Adrenal gland (tissue), 19 donors: ENCODE measurements at places on chromosomes 7 and 10.

GRCh38 chr10:11147722-11148121 is 130.1 kb downstream of the CELF2 start:
- DNase-seq: peak; percentile 26

GRCh38 chr10:47147186-47147585 is 152.8 kb upstream of the GDF10 start:
- DNase-seq: no peak

DNA sequence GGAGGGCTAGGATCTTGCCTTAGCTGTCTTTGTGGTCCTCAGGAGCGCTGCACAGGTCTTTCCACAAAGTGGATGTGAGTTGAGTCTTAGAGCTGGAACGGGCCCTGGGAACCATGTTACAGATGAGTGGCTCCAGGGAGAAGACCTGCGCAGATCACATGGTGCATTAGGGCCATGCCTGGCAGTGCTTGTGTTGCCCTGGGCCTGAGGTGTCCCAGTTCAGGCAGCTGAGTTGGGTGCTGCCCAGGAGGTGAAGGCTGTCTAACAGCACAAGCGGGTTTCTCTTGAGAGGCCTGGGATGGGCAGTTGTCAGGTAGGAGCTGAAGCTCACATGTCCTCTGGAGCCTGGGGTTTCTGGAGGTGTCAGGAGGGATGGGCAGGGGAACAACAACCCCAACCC is 33.7 kb upstream of the ANKRD2 start:
- DNase-seq: no peak

GRCh38 chr7:69953136-69954067 is 355.1 kb downstream of the AUTS2 start:
- DNase-seq: no peak

GRCh38 chr10:6144406-6145165 is 55.8 kb downstream of the RBM17 start:
- peak; percentile 86 for DNase-seq

DNA sequence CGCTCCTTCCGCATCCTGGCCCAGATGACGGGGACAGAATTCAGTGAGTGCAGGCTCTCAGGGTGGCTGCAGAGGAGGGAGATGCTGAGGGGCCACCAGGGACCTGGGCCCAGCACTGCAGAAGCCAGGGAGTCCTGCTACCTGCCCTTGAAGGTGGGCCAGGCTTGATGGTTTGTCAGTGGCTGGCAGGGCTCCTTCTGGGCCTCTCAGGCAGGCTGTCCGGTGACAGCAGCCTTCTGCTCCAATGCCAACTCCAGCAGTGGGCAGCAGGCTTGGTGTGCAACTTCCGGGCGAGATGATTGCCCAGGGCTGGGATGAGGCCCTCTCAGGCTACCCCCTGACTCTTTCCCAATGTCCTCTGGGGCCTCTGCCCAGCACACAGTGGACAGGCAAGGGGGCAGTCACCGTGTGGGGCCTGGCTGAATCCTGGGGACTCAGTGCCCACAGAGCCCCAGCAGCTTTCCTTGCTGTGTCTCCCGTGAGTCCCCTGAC is 23.8 kb downstream of the LDB3 start:
- no peak for DNase-seq

DNA sequence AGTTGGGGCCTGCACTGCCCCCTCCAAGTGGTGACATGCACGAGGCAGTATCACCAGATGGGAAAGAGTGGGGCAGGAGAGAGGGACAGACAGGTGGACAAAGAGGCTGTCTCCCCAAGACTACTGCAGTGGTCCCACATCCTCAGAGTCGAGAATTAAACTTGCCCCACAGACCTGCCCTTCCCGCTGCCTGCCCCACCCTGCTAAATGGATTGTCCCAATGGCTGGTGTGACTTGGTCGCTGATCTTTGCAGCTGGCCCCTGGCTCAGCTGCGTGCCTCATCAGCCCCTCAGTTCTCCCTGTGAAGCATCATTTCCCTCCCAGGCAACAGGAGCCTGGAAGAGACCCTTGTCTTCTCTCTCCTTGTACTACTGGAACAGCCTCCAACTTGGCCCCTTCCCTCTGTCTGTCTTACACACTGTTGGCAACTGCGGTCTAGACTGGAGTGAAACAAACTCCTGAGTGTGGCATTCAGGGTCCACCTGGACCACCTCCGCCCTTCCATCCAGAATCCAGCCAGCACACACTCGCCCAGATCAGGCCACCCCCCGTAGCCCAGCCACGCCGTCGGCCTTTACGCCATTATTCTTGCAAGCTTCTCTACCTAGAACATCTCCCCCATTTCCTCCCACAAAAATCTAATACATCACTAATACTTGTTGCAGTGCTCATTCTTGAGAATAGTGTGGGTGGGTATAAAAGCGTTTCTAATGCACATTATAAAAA is 275.1 kb downstream of the CELF2 start:
- no peak for DNase-seq

DNA sequence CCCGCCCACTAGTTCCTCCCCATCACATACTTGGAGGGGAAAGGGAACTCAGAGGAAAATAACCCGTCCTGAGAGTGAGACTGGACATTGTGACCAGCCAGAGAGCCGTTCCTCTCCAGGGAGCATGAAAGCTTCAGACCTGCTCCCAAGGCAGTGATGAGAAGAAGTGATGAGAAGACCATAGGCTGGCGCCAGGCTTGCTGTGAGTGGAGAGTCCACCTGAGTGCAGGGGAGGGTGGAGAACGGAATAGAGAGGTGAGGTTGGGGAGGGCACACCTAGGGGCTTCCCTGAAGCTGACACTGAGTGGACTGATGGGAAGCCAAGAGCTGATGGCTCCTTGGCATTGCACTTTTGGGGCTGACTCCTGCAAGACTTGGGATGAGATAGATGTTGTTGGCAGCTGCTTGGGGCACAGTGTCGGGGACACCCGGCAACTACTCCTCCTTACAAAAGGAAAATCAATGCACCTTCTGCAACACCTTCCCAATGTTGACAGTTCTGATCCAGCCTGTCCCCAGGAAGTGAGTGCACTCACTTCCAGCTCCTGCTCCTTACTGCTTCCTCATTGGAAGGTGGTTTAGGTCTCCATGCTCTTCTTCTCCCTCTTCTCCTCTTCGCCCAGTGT is 79.4 kb downstream of the EMX2 start:
- peak; percentile 11 for DNase-seq

DNA sequence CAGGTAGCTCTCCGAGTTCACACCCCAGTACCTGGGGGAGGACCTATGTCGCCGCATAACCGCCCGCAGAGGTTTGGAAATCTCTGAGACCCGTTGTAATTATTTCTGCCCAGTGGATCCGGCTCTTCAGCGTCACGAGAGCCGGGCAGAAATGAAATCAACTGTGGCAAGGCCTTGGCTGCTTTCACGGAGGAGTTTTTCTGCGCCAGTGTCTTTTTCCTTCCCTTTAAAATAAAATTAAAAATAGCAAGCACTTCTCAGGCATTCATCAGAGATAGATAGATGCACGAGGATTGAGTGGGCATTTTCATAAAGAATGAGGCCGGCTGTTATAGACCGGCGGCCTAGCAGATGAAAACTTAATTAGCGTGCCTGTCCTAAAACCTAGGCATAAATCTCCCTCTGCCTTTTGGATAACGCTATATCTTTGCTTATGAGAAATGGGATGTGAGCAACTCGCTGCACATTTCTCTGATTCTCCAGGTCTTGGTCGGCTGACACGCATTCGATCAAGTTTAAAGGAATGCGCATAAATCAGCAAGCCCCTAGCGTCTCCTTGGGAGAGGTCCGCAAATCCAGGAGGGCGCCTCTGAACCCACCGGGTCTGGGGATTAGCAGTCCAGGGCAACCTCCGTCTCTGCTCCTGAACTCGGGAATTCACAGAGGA is 6.4 kb downstream of the HOXA13 start:
- no peak for DNase-seq

- DNase-seq: no peak
Measured at GRCh38 chr7:7114575-7115291, 67.6 kb upstream of the C1GALT1 start.

GRCh38 chr10:64731016-64731415 is 1209.8 kb downstream of the REEP3 start:
- DNase-seq: no peak

GRCh38 chr10:63670291-63670898 is 149.2 kb downstream of the REEP3 start:
- DNase-seq: no peak

- no peak for DNase-seq
Measured at GRCh38 chr10:12181065-12181775, 14.5 kb downstream of the NUDT5 start.

- DNase-seq: no peak
Measured at GRCh38 chr7:137434946-137435345, 91.4 kb upstream of the PTN start.

DNA sequence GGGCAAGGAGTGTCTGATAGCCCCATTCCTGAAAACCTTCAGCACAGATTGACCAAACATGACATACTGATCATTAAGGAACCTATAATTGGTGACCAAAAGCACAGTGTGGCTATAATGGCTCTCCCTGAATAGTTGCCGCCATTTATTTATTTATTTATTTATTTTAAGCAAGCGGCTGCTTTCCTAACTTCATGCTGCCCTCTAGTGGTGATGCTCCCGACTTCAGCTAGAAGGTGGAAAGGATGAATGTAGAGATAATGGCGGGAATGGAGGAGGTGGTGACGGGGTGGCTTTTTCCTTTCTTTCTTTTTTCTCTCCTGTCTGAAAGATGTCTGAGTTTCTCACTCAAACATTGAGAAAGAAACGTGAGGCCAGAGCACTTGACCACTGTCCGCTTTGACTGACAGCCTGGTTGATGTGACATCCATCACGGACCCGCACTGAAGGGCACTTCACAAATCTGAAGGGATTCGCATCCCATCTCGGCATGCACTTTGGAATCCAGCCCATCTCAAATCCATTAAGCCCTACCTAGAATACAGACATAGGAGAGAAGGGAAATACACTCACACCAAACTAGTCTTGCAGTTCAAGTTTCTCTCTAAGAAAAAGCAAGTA is 1090.1 kb downstream of the KCNMA1 start:
- peak; percentile 85 for DNase-seq

DNA sequence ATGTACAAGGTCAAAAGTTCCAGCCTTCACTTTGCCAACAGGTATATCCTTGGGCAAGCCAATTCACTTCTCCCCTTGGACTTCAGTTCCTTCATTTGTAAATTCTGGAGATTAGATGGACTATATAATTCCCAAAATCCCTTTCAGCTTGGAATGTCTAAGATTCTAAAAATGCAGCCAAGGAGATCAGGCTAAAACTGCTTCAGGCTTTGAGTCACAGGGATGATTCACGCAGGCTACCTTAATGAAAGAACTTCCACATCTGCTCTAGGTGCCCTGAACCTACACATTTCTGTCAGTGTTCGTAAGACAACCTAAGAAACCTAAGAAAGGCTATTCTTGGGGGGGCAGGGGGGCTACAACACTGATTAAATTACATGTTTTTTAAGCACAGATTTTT is 7.1 kb downstream of the CPVL start:
- no peak for DNase-seq

- no peak for DNase-seq
Measured at GRCh38 chr10:124587811-124588211, 126.2 kb downstream of the LHPP start.

DNA sequence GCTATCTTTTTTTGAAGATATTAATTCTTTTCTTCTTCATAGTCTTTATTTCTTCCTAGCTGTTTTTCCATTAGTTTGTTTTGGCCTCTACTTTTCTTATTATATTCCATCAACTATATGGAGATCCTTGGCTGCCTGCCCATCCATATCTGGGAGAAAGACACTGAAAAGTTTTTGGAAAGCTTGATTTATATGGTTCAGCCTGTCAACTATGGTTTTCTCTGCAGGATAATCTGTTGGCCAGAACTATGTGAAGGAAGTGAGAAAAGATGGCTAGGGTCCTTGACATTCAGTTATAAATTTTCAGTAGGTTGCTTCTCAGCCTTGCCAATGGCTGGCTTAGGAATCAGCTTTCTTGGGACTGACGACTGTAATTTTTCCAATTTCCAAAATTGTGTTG is 10.0 kb upstream of the CDK14 start:
- no peak for DNase-seq
